Activated T-cell treated with anti-CD3 and anti-CD28 coated beads for 4 hours (primary cell): ENCODE measurements at places on chromosomes 4 and X.

GRCh38 chrX:154408659-154409221 is 314 bp downstream of the DNASE1L1 start:
- no peak for DNase-seq

DNA sequence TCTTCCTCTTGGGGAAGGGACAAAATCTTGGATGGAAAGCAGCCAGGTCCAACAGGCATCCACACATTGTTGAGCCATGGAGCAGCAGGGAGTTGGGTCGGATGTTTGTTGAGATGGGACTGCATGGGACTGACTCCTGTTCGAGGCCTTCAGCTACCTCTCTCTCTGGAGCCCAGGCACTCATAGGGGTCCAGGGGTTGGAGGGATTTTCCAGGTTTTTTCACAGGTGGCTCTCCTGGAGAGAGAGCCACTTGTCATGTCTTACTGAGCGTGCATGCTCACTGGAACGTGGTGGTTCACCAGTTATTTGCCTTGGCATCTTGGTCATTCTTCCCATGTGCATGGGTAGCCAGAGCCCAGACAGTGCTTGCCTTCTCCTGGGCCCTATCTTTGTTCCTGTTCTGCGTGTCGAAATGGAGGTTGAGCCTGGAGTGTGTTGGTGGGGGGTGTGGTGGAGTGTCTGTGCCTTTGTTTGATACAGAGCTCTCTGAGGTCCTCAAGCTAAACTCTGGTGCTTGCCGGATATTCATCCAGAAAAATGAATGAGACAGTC is 60.6 kb downstream of the NBDY start:
- no peak for DNase-seq

- DNase-seq, result no peak
Observed at GRCh38 chr4:93072292-93072691, 756.3 kb upstream of the ATOH1 start.

DNA sequence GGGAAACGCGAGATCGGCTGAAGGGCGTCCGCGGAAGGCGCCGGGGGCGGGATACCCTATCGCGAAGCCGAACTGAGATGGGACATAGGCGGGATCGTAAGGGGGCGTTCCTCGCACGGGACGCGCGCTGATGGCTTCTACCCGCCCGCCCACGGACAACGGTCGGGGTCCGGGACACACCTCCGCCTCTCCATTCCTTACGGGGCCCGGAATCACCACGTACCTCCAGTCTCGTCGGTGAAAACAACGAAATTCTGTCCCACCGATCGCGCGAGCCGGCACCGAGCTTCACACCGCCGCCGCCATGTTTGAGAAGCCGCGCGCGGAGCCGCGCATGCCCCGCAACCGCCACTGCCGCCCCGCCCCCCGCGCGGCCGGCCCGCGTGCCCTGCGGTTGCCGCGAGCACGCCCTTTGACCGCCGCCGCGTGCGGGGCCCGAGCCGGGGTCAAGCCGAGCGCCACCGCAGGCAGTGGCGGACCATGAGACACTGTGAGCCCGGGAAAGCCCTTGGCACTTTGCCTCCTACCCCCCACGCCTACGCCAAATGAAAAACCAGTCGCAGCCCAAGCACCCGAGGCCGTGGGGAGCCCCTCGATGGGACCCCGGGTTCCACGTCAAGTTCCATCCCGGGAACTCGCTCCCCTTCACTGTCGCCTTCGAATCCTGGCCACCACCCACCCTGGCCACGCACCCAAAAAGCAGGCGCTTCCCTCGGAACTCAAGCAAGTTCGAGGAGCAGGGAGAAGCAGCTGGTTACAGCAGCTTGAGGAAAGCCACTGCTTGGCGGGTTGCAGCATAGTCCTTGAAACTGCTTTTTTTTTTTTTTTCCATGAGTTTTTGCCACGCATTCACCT is at the start of gene SCML2:
Gene SCML2, minus strand, starts transcription at position 320 of the 855 bp plus-strand sequence. CDS start 20,617 bp downstream, outside the sequence.
- peak; percentile 18 for DNase-seq

GRCh38 chrX:50858548-50858947 is 44.6 kb upstream of the SHROOM4 start:
- no peak for DNase-seq

DNA sequence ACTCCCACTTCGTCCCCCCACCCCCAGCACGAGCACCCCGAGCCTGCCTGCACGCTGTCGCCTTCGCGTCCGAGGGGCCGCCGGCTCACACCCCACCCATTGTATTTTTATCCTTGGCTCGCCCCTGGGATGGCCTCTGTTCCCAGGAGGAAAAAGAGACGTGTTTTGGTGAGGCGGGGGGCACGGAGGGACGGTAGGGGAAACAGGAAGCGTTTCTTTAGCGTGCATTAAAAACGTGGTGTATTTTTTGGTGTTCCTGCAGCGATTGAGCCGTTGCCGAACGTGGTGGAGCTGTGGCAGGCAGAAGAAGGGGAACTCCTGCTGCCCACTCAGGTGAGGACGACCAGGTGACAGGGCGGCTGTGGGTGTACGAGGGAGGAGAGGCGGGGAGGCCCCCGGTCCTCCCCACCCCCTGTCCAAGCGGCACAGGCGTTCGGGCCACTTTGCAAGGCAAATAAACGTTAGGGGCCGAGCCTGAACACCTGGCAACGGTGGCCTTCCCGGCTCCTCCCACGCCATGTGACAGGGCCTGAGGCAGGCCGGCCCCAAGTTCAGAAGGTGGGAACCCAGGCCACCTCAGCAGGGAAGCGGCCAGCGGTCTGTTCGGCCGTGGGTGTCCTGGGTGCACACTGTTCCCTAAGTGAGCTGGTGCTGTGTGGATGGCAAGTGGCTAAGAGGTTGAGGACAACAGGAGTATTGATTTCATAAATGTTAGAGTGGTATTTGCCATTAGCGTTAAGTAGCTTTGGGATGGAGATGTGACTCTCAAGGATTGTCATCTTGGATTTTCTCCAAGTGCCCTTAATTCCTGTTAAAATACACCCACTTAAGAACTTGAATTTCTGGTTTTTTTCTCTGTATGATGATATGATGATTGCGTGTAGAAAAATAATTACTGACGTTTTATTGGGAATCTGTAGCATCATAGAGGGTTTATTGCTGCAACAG is 1.1 kb downstream of the TMEM131L start:
- peak; percentile 43 for DNase-seq

GRCh38 chr4:38612646-38613414 is 51.2 kb upstream of the KLF3 start:
- DNase-seq, result no peak

- no peak for DNase-seq
Observed at GRCh38 chr4:130077275-130077674, 981.3 kb downstream of the C4orf33 start.

DNA sequence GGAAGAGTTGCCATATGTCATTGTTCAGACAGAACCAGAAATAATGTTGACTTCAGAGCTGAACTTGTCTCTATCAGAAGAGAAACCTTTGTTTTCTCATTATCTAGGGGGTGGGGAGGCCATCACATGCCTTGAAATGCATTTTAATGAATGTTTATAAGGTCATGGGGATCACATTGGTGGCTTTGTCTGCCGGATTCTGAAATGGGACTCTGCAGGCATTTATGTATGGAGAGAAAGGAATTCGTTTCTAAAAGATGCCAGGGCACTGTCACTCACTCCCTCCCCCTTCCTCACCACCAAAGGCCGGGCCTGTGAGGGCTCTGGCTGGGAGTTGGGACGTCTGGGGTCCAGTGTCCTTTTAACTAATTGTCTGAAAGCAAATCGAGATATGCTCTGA is 102.2 kb downstream of the MAMLD1 start:
- DNase-seq, result no peak

GRCh38 chr4:76533314-76533713 is 98.3 kb downstream of the SHROOM3 start:
- DNase-seq, result no peak

DNA sequence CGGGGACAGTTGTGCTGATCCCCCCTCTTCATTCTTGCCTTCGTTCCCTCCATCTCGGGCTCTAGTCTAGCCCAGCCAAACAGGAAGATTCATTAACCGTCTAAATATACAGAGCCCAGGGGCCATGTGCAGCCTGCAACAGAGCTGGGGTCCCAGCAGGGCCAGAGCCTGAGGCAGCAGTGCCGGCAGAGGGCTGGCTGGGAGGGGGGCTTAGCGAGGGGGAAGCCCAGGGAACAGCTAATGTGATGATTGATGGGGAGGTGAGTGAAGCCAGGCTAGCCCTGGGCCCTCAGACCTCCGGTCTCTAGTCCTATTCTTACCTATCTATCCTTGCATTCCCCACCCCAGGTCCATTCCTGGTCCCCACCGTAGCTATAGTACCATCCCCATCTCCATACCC is 22.3 kb downstream of the EFNB1 start:
- no peak for DNase-seq

GRCh38 chrX:133953078-133953477 is 32.3 kb downstream of the GPC3 start:
- no peak for DNase-seq

- DNase-seq, result no peak
Observed at GRCh38 chr4:154329939-154330338, 161.7 kb downstream of the DCHS2 start.

DNA sequence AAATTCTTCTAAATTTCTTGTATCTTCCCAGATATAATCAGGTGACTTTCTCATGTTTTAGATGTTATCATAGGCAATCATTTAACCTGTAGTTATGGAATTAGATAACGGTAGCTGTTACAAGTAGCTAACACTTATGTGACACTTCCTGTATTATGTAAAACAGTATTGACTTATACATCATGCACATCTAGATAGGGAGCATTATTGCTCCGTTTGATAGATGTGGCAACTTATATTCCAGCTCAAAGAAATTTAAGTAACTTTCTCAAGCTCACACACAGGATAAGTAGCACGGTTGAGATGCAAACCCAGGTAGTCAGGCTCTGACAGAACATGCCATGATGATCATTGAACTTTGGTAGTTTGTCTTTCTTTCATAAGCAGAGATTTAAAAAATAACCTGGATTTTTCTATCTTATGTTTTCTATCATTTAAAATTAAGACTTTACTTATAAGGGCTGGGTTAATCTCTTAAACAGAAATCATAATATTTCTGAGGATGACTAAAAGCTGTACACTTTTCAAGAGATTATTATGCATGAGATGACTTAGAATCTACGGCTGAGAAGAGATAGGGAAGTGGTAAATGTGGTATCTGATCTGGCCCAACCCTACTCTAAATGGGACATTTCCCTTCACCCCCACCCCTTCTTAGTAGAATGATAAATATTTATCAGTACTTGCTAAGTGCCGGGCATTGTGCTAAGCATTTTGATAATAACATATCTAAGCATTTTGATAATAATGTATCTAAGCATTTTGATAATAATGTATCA is 69.1 kb upstream of the HPGD start:
- no peak for DNase-seq

DNA sequence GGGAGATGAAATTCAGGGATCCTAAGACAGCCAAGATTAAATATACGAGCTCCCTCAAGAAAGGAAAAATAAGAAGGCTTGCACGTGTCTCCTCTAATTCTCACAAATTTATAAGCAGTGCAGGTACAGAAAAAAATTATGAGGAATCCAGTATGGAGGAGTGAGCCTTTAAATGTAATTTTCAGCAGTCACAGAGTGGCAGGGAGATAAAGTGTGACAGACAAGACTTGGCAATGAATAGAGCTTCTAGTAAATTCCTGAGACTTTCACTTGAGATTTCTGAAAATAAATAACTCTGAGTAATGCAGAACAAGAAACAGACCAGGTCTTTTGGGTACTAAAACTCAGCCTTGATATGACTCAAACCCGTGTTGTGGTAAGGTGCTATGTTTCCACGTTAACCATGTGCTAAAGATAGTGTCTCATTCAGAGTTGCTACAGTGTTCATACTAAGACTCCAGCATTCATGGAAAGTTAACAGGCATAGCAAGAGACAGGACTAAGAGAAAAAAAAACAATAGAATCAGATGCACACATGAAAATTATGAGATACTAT is 119.8 kb downstream of the SPOCK3 start:
- DNase-seq, result no peak

- DNase-seq, result no peak
Observed at GRCh38 chr4:65393078-65393477, 277.2 kb downstream of the EPHA5 start.

GRCh38 chrX:2632533-2633504 is 58.3 kb upstream of the CD99 start:
- no peak for DNase-seq

DNA sequence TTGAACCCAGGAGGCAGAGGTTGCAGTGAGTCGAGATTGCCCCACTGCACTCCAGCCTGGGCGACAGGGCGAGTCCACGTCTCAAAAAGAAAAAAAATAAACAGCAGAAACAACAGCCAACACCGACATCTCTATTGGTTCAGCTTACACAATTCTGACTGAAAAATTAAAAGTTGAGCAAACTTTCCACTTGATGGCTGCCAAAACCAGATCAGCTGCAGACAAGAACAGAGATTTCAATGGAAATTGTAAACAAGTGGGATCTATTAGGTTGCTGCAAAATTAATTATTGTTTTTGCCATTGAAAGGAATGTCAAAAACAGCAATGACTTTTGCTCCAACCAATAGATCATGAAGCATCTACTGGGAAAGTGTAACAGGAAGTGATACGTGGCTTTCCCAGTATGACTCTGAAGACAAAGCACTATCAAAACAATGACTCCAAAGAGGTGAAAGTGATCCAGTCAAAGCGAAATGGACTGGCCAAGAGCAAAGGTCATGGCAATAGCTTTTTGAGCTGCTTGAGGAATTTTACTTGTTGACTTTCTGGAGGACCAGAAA is 26.3 kb downstream of the UPF3B start:
- DNase-seq, result no peak

- DNase-seq, result no peak
Observed at GRCh38 chr4:25310066-25310802, 2.3 kb upstream of the ZCCHC4 start.

DNA sequence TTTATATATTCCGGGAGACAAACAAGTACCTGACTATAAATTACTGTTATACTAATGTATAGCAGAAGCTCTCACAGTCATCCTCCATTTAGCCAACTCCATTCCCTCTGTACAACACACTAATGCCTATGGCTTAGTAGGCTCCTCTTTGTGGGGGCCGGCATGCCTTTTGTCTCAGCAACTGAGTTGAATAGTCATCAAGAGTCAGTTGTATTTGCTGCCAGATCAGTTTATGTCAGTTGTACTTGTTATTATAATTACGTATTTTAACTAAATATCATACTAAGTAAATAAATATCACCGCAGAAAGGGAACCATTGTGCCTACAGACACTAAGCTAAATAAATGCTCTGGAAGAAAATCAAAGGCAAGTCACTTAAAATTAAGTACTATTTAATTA is 9.9 kb downstream of the PRMT9 start:
- DNase-seq, result no peak

DNA sequence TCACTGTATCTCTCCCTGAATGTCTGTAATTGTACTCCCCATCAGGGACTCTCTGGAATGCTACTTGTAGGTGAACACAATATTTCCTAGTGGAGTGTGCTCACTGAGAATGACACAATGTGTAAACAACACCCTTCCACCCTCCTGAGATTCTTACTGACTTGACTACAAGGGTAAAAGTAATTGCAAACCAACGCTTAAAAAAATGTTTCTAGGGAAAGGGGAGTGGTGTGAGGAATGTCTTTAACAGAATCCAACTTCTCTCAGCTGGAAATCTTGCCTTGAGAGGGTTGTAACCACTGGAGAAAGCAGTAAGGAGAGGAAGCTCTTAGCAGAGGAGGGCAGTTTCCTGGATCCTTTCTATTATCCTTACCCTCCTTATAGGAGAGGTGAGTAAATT is 5.1 kb upstream of the RAPGEF2 start:
- no peak for DNase-seq
